BJ (cell line): ENCODE measurements at places on chromosomes 13 and 19.

GRCh38 chr19:48565090-48565489 is 13.1 kb downstream of the SULT2B1 start:
- DNase-seq = no peak

DNA sequence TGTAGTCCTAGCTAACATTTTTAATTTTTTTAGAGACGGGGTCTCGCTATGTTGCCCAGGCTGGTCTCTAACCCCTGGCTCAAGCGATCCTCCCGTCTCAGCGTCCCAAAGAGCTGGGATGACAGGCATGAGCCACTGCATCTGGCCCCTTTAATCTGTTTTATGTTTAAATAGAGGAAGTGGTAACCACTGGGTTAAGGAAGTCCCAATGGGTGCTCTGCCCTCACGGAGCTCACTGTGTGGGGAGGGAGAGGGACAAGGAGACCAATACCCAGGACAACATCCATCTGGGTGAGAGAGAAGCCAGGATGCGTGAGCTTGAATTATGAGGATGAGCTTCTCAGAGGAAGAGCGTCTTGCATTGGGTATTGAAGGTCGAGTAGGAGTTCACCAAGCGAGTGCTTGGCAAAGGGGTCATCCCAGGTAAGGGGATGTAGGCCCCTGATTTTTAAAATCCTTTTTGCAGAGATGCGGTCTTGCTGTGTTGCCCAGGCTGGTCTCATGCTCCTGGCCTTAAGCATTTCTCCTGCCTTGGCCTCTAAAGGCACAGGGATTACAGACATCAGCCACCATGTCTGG is 13.8 kb downstream of the YJU2 start:
- DNase-seq = no peak

DNA sequence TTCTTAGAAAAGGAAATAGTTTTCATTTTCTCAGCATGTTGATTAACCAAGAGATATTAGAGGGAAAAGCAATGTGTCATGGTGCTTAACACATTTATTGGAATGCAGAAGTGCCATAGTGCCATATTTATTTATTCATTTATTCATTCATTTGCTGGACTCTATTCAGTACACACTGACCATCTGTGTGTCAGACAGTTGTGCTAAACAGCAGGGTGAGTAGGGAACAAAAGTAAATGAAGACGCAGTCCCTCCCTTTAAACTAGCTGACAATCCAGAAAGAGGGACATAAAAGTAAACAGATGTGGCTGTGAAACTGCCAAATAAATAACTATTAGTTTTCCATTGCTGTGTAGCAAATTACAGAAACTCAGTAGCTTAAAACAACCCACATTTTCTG is 323.7 kb downstream of the MTUS2 start:
- DNase-seq = no peak

- no peak for DNase-seq
Measured at GRCh38 chr19:17326595-17326966, 8.1 kb downstream of the ANO8 start.

DNA sequence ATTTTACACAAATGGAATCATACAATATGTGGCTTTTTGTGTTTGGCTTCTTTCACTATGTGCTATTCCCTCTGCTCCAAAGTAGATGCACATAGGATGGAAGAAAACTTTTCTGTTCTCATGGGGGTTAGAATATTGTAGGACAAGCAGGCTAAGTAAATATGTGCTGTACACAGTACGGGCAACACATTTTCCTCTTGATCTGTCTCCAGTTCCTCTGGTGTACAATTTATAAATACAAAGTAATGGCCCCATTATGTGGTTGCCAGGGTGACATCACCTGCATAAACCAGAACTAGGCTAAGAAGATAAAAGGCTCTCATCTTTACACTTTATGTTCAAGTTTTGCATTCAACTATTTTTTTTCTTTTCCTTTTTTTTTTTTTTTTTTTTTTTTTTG is 41.0 kb upstream of the SOX21 start:
- DNase-seq = no peak

GRCh38 chr19:3851254-3852176 is 17.3 kb downstream of the ZFR2 start:
- DNase-seq = no peak

- no peak for DNase-seq
Measured at GRCh38 chr13:77310579-77311279, 16.2 kb downstream of the MYCBP2 start.

GRCh38 chr13:109209526-109209925 is 576.9 kb downstream of the IRS2 start:
- no peak for DNase-seq

DNA sequence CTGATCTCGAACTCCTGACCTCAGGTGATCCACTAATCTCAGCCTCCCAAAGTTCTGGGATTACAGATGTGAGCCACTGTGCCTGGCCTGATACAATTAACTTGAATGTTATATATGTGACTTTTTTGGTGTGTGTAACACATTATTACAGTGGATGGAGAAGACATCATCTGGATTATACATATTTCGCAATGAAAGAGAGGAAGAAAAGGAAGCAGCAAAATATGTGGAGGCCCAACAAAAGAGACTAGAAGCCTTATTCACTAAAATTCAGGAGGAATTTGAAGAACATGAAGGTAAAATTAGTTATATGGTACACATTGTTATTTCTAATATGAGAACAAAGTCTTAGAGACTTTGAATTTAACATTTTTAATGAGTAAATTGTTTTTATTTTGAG is 55.5 kb downstream of the BRCA2 start:
- no peak for DNase-seq

GRCh38 chr19:41700381-41701195 is 7.8 kb upstream of the CEACAM5 start:
- DNase-seq = no peak

- no peak for DNase-seq
Measured at GRCh38 chr13:72637561-72637960, 89.9 kb downstream of the MZT1 start.

- DNase-seq = no peak
Measured at GRCh38 chr19:40521276-40521675, 54.5 kb downstream of the SPTBN4 start.

GRCh38 chr13:44312834-44313551 is 60.6 kb upstream of the SERP2 start:
- peak; percentile 65 for DNase-seq

DNA sequence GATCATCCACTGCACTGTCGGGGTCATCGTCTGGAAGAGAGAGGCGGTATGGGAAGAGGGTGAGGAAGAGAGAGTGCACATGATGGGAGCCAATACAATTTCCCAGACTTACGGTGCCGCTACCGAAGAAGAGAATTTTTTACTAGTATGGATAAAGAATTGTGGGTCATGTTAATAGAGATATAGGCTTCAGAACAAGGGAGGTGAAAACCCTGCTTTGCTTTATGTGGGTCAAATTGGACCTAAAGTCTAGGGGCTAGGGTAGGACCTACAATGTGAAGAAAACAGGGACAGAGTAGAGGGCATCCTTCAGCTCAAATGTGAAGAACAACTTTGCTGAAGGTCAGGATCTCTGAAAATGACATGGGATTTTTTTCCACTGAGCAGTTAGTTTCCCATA is 29.9 kb downstream of the UNC13A start:
- DNase-seq = no peak

DNA sequence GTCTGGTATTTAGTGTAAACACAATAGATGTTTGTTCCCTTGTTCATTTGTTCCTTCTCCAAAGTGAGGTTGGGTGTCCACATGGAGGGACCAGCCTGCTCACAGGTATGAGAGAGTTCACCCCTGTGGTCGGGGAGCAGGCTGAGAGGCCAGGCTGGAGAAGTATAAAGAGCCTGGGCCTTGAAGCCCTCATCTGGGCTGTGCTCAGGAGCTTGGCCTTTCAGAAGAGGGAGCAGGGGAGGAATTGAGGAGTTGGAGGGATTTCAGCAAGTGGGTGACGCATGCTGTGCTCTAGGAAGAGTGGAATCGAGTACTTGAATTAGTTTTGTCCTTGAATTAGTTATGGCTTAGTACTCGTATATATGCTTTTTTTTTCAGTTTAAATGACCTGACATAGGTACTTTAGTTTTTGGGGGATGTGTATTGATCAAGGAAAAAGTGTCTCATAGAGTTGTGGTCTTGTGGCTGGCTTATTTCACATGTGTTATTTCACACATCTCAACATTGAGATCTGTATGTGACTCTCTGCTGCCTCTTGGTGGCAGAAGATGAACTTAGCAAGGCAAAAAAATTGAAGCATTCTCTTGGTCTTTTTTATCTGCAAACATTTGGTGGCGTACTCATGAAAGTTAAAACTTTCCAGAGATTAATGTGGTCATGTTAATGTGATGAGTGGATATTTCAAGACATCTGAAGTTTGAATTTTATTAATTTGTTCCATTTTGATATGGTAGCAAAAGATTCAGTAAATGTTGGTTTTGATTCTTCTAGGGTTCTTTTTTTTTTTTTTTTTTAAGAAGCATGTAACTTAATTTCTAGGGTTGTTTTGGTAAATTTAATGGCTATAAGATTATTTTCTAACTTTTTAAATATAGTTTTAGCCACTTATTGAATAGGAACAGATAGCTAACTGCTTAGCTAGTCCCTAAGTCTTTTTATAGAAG is 54.3 kb downstream of the SLAIN1 start:
- DNase-seq = no peak

- no peak for DNase-seq
Measured at GRCh38 chr13:22082030-22082429, 411.2 kb downstream of the FGF9 start.

DNA sequence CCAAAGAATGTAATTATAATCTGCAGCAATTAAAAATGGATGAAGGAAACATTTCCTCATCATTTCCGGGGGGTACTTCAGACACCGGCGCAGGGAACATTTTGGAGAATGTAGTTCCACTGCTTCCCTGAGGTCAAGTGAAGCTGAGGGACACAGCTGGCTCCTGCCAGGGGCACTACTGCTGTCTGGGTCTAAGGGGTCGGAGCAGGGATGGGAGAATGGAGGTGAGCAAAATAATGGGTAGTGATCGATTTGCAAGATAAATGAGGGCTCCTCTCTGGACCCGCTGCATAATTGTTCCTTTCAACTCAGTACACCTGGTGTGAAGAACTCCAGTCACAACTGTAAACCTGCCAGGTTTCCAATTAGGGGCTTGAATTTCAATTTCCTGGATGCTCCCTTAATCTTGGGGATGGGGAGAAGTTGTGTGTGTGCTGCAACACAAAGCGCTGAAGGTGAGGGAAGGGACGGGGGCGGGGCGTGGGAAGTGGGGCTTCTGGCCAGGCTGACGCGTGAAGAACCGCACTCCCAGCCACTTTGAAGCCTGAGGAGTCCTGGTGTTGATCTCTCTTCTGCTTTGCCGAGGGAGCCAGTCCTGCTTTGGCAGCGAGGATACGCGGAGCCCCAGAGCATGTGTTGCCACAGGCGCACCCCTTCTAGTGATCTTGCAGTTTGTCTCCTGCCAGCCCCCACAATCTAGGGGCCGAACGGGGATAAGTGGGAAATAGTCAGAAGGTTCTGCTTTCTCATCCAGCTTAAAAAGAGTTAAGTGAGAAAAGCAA is 57.9 kb upstream of the PCDH8 start:
- no peak for DNase-seq

- no peak for DNase-seq
Measured at GRCh38 chr13:47594833-47595232, 406.2 kb downstream of the SUCLA2 start.

- no peak for DNase-seq
Measured at GRCh38 chr19:45753548-45753947, 15.5 kb downstream of the SIX5 start.

DNA sequence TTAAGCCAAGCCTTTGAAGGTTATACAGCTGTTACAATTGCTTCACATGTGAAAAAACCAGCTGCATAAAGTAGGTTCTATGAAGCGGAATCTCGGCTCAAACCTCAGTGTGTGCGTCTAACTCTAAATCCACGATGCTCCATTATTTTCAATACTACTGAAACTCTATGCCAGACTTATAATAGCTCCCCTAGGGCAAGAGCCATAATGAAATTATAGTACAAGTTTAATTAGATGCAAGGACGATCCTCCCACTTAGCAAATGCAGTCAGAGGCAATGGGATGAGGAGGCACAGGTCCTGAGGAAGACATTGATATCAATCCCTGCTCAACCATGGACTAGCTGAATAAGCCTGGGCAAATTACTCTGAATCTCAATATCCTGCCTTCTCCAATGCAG is 31.1 kb downstream of the SLC7A1 start:
- DNase-seq = no peak

DNA sequence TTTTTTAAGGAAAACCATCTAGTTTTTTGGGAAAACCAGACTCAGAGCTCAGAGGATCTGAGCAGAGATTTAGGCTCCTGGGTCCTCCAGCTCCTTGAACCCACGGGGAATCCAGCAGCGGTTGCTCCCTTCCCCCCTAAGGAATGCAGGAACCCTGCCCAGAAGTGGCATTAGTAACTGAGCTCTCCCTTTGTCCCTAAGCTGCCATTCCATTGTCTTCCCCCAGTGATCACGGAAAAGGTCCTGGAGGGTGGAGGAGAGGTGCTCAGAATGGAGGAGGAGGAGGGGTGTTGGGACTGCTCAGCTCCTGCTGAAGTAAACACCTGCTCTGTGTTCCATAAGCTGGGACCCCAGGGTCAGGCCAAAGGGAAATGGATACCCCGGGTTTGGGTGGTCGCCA is 16.8 kb upstream of the OR1M1 start:
- no peak for DNase-seq

GRCh38 chr19:10808937-10809649 is 26.9 kb downstream of the TMED1 start:
- no peak for DNase-seq

- no peak for DNase-seq
Measured at GRCh38 chr13:35833608-35834275, 297.4 kb downstream of the DCLK1 start.

DNA sequence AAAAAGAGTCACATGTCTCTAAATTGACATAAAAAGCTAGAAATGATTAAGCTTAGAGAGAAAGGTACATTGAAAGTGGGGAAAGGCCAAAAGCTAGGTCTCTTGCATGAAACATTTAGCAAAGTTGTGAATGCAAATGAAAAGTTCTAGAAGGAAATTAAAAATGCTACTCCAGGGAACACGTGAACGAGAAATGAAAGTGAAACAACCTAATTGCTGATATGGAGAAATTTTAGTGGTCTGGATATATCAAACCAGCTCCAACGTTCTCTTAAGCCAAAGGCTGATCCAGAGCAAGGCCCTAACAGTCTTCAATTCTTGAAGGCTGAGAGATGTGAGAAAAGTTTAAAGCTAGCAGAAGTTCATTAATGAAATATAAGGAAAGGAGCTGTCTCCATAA is 419.8 kb downstream of the SLITRK6 start:
- no peak for DNase-seq

- DNase-seq = no peak
Measured at GRCh38 chr19:10335352-10335985, 2.1 kb upstream of the RAVER1 start.

GRCh38 chr13:43057653-43058317 is 34.4 kb downstream of the DNAJC15 start:
- no peak for DNase-seq

GRCh38 chr19:18388100-18388959 is 2.4 kb downstream of the GDF15 start:
- DNase-seq = no peak

DNA sequence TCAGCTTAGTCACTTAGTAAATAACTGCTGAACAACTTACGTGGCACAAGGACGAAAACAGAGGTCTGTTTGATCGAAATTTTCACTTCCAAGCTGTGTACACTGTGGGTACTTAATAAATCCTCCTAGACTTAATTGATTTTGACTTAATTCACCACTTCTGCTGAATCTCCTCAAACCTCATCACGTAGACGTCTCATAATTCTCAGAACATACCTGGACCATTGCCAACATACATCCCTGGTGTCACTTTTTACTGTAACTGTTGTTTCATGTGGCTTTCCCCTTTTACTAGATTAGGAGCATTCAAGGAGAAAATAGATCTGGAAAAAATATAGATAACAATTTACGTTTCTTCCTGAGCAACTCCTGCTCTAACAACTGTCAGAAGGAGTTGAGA is 105.0 kb downstream of the MBNL2 start:
- DNase-seq = no peak

GRCh38 chr13:71772361-71772760 is 94.6 kb downstream of the DACH1 start:
- DNase-seq = no peak
